ENCODE measurements at places on chromosomes 11 and 22.
A peak's percentile ranks its signal among the peaks of the same experiment; 100 is the strongest.

DNA sequence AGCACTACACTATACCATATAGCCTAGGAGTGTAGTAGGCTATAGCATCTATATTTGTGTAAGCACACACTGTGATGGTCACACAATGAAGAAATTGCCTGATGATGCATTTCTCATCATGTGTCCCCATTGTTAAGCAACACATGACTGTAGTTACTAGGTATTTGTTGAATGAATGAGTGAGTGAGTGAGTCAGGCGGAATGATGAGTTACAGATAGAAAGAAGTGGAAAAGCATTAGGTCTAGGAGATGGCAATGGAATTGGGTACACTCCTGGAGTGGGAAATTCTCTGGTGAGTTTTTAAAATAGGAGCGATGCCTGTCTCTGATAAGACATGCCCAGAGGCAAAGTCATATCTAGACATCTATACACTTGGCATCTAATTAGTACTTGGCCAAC lies 160.5 kb upstream of the TBCEL start:
- DNase-seq = no peak

- no peak for DNase-seq
Measured at GRCh38 chr11:27672836-27673464, 27.3 kb downstream of the BDNF start.

DNA sequence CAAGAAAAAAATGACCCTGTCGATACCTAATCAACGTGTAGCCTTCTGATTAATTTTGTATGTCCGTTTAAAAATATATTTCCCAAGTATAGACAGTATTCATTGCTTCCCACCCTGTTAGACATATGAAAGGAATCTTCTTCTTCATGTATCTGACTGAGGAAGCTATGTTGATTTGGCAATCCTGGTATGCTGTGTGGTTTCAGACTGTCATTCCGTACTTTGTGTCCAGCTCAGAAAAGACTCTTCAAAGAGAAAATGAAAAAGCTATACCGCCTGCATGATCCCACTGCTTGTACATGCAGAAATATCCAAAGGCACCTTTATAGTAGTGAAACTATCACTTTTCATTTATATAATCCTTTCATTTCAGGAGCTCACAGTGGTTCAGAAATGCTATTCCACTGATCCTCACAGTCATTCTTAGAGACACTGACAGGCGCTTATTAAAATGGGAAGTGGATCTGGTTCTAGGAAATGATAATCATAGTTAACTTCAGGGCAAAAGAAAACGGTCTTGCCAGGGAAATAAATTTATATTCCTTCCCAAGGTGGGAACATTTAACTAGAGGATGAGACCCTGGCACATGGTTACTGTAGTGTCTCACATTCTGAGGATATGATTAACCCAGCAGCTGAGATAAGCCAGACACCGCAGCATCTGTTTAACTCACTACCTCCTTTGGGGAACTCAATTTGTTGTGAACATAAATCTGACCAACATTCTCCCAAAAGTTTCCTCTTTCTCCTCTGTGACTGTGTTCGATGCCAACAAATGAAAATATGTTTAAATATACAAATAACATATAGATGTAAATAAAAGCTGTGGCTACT lies 599.2 kb upstream of the LUZP2 start:
- no peak for DNase-seq

GRCh38 chr22:43859176-43859575 lies 3.1 kb downstream of the SULT4A1 start:
- DNase-seq = peak; percentile 14

DNA sequence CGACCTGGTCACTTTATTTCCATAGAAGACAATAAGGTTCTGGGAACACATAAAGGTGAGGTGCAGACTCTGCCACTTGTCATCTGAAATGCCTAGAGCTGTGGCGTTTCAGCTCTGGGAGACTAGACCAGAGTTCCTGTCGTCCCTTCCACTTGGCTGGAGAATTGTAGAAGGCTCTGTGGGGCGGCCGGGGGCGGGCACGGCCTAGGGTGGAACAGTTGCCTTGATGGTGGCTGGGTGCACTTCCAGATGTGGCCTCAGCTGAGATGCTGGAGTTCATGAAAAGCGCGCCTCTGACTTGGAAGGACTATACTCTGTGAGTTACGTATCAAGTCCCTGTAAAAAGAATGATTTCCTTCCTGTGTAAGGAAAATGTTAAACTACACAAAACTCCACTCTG lies 16.8 kb downstream of the TRMU start:
- no peak for DNase-seq

GRCh38 chr11:92311616-92312449 lies 87.2 kb downstream of the FAT3 start:
- no peak for DNase-seq

DNA sequence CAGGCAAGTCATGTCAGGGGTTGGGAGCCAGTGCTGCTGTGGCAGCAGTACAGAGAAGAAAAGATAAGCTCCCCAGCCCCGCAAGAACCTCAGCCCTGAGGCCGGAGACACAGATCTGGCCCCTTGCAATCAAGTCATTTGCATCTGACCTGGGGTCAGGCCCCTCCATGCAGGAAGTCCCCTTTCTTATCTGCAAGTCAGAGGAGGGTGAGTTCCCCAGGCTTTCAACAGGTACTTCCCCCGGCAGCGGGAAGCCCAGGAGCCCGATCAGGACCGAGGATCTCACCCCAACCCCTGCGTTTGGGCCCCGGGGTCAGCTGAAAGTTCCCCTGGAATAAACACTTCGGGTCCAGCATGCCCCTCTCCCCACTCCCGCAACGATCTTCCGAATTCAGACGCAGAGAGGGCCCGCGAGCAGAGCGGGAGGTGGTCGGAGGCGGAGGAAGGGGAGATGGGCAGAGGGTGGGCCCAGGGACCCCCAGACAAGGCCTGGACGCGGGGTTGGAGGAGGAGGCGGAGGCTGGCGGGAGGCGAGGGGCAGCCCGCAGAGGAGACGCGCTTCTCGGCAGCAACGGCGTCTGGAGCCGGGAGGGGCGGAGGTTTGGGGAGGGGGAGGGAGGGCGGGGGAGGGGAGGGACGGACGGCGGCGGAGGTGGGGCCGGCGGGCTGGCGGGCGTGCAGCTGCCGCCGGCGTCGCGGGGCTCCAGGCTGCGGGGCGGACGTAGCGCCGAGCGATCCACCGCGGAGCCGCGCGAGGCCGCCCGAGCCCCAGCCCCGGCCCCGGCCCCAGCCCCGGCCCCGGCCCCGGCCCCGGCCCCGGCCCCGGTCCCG lies at the start of gene TSPAN18:
TSS of gene TSPAN18 (plus strand) at position 680 of the 831 bp plus-strand sequence. CDS start 179,455 bp downstream, outside the sequence.
- no peak for DNase-seq

DNA sequence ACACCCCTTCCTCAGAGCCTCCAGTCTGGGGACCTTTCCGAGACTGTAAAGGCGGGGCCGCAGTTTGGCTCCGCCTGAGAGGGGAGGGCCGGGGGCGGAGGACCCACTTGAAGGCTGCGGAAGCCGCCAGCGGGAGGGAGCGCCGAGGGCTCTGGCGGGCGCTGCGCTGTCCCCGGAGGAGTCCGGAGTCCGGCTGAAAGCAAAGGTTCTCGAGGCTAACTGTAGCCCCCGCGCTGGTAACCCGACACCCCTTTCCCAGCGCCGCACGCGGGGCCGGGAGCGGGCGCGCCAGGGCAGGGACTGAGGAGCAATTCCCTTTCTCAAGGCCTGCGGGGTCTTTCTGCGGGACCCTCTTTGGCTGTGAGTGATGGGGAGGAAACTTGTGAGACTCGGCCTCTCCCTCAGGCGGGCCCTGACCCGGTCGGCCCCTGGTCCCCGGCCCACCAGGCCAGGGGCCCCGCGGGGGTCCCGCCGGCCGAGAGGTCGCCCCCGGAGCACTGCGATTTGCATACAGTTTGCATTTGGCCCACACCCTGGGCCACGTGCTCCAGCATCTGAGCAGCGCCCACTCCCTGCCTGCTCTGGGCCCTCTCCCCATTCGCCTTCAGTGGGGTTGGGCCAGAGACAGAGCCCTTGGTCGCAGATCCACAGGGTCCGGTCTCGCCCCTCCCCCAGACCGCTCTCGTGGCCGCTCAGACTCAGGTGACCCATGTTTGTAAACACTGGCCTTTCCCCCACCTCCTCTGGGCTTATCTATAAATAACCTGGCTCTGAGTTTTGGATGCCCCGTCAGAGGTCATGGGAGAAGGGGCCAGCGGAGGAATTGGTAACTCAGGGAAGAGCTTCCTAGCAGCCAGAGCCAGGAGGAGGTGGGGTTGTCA lies 519 bp upstream of the ART5 start:
- DNase-seq = peak; percentile 25

DNA sequence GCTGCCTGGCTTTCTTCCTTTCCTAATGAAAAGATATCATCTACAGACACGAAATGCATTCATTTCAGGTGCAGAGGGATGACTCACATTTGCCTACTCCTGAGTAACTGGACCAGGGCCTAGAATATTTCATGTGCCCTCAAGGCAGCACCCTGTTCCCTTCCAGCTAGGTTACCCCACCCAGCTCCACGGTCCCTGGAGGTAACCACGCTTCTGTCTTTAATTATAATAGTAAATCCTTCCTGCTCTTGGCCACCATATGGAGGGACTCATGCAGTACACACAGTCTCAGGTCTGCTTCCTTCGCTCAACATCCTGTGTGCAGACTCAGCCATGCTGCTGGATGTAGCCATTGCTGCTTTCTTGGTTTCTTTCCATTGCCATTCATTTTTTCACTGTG lies 22.3 kb downstream of the DHCR7 start:
- no peak for DNase-seq

GRCh38 chr11:117839936-117840813 lies 15.6 kb upstream of the FXYD2 start:
- no peak for DNase-seq

- no peak for DNase-seq
Measured at GRCh38 chr11:31118566-31118965, 251.0 kb downstream of the DCDC1 start.

- DNase-seq = no peak
Measured at GRCh38 chr11:122711831-122712381, 56.4 kb downstream of the UBASH3B start.
